ENCODE measurements at places on chromosomes 2 and 18.

DNA sequence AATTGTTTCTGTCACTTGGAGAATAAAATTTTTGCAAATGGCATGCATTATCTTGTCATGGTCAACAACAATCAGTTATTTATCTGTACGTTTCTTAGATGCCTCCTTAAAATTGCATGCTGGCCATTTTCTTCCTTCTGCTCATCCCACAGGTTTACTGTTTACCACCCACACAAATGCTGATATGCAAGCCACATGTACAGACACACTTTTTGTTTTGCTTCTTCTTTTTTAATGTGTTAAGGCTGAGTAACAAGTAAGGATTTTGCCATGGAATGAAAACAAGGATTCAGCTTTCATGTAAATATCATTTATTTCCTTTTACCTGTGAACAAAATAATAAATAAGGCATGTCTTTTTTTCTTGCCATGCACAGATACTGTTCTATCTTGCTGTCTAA lies 1077.1 kb upstream of the ZEB2 start:
- no peak for DNase-seq

GRCh38 chr18:12839526-12840196 lies 44.4 kb downstream of the PTPN2 start:
- DNase-seq: peak; percentile 40

DNA sequence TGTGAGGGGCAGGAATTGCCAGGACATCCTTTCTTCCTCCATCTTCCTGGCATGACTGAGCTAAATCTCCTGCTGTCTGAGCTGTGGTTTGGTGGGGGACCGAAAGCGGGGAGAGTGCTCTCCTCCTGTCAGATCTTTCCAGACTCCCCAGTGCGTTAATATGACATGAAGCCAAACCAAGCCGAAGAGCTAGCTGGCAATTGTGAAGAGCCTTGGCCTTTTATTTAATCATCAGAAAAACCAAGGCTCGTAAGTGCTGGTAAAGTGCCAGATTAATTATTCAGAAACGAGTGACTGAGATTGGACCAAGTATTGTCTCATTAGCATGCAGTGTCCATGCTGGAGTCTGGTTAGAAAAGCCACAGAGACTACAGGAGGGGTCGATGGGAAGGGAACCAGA lies 14.5 kb upstream of the LRPPRC start:
- DNase-seq: no peak

DNA sequence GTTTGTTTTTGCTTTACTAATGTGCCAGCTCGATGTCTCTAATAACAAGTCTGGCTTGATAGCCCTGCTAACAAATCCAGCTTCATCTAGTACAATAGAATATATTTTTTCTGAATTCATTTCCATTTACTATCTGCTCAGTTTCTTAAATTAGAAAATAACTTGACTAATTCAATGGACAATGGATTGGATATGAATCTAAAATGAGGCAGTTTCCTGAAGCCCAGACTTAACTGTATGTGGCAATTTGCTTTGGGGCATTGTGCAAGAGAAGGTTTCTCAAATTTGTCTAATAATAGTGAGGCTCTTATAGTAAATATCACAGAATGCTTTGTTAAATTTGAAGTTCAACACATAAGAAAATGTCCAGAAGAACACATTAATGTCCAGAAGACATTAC lies 25.8 kb downstream of the CALCRL start:
- DNase-seq: no peak

DNA sequence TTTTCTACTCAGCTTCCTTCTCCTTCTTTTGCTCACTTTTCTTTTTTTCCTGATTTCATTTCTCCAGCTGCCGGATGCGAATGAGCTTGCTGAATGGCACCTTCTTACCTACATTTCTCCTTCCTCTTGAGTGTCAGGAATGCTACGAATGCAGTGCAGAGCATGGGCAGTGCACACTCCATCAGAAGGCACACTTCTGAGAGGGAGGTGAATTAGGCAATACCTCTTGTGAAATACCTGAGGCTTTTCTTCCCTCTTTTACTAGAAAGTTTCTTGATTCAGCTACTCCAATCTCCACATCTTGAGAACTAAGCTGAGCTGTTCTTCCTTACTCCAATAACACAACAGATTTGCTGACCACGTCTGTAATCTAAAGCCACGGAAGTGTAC lies 51.1 kb downstream of the PLEKHM3 start:
- DNase-seq: no peak

DNA sequence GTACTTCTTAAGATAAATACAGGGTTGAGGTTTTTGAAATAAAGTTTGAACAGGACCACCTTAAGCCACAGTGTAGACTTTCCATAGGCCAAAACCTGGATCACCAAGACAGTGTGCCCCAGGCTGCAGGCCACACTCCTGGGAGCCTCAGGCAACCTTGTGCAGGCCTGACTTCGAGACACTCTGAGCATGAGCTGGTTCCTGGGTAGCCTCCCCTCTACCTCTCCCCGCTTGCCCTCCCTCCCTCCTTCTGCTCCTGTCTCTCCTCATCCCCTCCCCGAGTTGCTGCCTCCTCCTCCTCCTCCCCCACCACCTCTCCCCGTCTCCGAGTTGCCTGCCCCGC lies 10.6 kb upstream of the PROC start:
- DNase-seq: no peak

GRCh38 chr2:3759331-3759730 lies 56.0 kb downstream of the DCDC2C start:
- DNase-seq: no peak

DNA sequence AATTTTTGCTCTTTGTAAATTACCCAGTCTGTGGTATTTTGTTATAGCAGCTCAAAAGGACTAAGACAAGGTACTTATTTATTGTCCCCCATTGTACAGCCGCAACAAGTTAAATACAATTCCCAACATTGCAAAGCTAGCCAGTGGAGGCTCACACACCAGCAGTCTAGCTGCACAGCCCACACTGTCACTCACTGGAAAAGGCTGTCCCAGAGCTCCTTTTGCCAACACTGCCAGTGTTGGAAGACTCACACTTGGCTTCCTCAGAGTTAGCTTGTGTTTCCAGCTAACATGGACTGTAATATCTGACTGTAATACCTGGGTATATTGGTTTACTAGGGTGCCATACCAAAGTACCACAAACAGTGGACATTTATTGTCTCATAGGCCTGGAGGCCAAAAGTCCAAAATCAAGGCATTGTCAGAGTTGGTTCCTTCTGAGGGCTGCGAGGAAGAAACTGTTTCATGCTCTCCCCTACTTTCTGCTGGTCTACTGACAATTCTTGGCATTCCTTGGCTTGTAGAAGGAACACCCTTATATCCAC lies 6.6 kb upstream of the DYM start:
- no peak for DNase-seq

DNA sequence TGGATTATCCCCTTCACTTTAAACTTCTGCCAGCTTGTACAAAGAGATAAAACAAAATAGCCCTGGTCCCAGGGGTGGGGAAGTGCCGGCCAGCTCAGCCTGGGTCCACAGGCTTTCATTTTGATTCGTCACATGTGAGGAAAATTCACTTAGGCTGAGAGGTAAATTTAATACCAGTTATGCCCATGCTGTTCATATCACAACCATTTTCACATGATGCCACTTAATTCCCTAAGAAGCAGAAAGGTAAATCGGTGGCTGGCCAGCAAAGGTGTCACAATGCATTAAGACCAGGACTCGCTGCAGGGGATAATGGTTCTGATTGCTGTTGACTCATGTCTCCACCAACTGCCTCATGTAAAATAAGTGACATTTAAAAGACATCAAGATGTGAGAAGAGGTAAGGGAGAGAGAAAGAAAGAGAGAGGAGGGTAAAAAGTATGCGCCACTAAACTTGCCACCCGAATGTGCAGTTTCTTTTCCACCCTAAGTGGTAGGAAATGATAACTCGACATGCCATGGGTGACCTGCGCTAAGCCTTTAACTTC lies 261.0 kb upstream of the SIX3 start:
- DNase-seq: no peak

DNA sequence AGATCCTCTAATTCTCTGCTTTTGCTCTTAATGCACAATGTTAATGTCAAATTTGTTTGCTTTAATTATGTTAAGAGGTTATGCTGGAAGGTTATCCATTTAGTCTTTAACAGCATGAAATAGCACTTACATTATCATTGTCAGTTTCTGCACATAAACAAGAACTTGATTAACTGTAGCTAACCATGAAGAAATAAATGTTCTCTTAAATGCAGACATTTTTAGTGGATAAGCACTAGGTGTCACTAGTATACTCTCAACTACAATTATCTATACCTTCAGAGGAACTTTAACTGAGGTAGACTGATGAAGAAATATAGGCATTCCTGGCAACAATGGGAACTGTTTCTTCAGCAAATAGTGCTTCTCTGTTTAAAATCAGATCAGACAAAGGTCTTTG lies 178.8 kb upstream of the CHST9 start:
- DNase-seq: no peak

DNA sequence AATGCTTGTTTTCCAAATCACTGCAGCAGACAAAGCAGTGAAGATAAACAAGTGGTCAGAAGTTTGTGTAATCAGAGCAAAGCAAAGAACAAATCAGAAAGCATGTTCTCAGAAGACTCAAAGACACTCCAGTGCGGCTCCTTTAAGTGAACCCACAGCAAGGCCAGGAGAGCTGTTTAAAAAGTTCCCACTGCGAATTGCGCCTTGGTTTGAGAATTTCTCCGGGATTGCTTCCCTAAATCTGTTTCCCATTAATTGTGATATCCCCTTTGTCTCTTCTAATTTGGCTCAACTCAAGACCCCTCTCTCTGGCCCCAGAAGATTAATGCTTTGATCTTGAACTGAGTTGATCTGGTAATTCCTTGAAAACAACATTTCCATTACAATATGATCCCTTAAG lies 122.4 kb upstream of the BCL2L11 start:
- no peak for DNase-seq

DNA sequence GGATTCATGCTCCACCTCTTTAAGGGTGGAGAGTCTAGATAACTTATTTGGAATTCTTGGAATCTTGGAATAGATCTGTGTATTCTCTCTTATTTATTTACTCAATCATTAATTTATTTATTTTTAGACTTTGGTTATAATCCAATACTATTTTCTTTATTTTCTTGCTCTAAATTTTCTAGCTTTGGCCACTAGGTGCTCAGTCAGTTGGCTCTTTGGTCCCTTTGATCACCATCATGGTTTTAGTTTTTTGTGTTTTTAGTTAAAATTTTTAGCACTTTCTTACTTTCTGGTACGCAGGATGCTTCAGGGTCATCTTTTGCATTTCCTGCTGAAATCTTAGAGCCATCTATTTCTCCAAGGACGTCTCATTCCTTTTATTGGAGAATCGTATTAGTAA lies 5.2 kb upstream of the PLEK start:
- DNase-seq: no peak

- no peak for DNase-seq
Observed at GRCh38 chr18:41754332-41754731, 200.7 kb upstream of the PIK3C3 start.

- DNase-seq: no peak
Observed at GRCh38 chr2:221810245-221810644, 238.1 kb upstream of the EPHA4 start.

All from stimulated activated CD4-positive, alpha-beta T cell treated with anti-CD3 and anti-CD28 coated beads, Interleukin-4, amount 100 ng/mL, for 48 hours (primary cell).